Stimulated activated CD4-positive, alpha-beta T cell treated with anti-CD3 and anti-CD28 coated beads, Interleukin-4, amount 100 ng/mL, for 4 hours (primary cell): ENCODE measurements at places on chromosomes 16 and 17.

DNA sequence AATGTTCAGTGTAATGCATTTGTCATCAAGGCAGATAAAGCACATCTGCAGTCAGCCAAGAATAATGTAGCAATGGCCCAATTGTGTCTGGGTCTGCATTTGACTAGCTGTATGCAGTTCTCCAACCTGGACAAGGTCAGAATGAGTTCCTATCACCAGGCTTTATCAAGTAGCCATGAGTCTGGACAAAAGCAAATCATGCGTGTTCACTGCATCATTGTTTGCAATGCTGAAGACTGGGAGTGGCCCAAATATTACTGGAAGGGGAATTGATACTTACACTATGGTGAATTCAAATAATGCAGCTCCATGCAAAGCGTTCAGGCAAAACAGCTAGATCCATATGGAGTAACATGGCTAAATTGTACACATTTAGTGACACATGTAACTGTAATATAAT, 250.9 kb downstream of the TOX3 start:
- no peak for DNase-seq

- DNase-seq, result no peak
These were observed 133.3 kb downstream of the MGAT5B start for GRCh38 chr17:77001487-77001886.

GRCh38 chr17:1645207-1646171, at the start of gene SCARF1:
SCARF1 (minus strand) TSS chr17:1645732; CDS start chr17:1645697, 35 bp downstream.
- DNase-seq, result no peak

- DNase-seq, result peak; percentile 52
These were observed 114.0 kb downstream of the PRKCB start for GRCh38 chr16:23949630-23950290.

GRCh38 chr16:11202260-11203091, 53.5 kb downstream of the SOCS1 start:
- no peak for DNase-seq

DNA sequence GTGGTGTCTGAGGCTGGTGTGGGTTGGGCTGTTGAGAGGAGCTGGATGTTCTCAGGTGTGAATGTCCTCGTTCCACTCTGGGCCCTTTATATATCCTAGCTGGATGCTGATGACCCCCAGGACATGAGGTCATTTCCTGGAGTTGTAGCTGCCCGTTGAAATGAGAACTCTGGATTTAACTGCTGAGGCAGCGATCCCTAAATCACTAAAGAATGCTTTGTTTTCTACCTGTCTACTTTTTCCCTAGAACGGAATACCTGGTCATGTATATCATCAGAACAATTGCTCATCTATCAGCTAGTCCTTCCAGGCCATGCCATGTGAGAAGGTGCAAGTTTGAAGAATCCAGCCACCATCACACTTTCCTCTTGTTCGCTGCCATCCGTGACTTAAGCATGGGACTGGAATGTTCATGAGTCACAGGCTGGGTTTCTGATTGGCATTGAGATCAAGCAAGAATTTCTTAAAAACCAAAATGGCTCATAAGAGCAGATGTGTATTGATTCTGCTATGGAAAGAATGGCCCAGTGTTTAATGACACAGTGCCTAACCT, at the start of gene KRTAP2-3:
Gene KRTAP2-3, minus strand, starts transcription at position 63 of the 553 bp plus-strand sequence. CDS start 64 bp downstream, outside the sequence.
- no peak for DNase-seq

DNA sequence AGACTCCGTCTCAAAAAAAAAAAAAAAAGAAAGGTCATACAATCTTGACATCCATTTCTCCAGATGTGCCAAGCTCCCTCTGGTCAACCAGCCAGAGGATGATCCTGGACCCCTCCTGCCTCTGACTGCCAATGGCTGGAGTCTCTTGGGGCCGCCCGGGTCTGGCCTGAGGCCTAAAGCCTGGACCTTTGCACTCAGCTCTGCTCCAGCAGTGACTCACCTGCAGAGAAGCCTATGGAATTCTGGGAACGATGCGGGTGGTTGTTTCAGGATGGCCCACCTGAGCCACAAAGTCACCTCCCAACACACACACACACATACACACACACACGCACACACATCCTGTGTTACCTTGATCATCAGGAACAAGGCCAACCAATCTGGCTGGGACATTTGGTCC, 64.0 kb upstream of the DNAH17 start:
- DNase-seq, result no peak

DNA sequence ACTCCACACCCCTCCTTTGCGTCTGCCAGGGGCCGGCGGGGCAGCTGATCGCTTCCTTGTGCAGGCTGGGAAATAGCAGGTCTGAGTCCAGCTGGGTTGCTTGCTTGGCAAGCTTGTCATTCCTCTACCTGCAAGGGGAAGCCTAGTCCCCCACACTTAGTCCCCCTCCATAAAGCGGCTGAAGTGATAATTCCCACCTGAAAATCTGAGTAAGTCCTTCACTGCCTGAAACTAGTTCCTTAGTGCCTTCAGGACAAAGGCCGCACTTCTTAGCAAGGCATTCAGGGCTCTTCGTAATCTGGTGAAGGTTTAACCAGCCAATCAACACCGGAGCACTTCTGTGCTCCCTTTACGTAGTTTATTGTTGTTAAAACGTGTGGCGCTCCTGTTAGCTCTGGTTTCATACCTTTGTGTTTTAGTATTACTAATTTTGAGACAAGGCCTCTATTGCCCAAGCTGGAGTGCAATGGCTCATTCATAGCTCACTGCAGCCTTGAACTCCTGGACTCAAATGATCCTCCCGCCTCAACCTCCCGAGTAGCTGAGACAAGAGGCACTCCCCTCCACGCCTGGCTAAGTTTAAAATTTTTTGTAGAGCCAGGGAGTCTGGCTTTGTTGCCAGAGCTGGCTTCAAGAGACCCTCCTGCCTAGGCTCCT, 817 bp downstream of the PSKH1 start:
- no peak for DNase-seq

- no peak for DNase-seq
These were observed 62.1 kb upstream of the NOL11 start for GRCh38 chr17:67655478-67656148.

DNA sequence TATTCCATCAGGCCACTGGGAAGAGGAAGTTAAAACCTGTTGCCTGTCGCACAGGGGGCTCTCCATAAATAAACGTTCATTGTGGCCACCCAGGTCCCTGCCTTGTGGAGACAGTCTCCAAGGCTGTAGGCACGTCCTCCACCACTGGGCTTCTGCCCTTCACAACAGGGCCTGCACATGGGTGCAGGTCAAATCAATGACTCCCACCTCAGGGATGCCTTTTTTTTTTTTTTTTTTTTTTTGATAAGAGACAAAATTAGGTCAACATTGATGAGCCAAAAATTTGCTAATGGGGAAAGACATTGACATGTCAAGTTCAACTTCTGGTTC, 12.6 kb upstream of the SLC12A3 start:
- DNase-seq, result no peak

DNA sequence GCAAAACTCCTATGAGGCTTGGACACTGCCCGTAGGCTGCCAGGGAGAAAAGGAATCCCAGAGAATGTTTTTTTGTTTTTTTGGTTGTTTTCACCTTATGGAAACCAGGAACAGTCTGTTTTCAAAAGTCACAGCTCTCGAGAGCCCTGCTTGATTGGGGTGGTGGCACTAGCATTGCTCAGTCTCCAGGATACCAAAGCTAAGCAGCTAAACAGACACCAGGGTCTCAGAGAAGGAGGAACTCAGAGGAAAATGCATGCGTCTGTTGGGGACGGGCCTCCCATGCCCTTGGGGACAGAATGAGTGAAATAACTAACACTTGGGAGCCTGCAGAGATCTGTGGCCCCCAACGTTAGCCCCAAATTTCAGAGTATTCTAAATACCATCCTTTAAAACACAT, 178.8 kb downstream of the SOX9 start:
- DNase-seq, result no peak

GRCh38 chr17:73933871-73934270, 269.6 kb upstream of the RPL38 start:
- DNase-seq, result no peak

GRCh38 chr17:56681561-56682266, 88.2 kb downstream of the NOG start:
- DNase-seq, result no peak

DNA sequence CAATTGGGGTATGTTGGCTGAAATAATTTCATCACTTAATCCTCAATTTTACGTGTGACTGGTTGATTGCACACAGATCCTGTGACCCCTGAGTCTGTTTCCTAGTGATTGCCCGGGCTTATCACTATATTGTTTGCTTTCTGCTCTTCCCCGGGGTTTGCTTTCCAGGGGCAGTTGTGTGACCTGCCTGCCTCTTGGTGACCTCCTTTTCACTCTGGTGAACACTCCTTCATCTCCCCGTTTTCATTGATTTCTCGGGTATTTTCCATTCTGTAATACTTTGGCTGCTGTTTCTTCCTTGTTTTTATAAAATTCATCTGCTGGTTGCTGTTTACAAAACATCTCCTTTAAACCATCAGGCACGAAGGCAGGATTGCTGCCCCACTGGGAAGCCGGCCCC, 36.0 kb downstream of the NTN1 start:
- no peak for DNase-seq

DNA sequence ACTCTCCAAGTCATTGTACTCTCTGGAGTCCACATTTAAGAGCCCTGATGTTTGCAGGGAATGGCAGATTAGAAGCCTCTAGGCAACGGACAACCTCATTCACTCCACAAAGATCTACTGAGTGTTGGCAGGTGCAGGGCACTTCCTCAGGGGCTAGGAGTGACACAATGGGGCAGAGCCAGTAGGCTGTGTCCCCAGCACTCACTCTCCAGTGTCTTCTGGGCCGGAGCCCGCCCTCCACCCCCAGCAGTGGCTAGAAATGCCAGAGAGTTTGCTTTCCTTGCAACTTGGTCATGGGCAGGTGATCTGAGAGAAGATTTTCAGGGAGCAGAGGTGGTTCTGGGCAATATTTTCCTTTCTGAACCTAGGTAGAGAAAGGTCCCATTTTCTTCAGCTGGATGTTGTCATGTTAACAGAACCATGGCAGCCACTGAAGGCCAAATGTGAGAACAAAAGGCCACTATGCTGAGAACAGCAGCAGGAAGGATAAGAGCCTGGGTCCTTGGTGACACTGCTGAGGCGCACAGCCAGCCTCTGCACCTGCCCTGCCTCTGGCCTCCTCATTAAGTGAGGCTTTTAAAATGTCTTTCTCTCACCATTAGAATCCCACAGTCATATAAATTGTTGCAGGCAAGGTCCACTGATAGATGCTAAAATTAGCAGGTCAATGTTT, 96.2 kb downstream of the USP31 start:
- DNase-seq, result no peak

DNA sequence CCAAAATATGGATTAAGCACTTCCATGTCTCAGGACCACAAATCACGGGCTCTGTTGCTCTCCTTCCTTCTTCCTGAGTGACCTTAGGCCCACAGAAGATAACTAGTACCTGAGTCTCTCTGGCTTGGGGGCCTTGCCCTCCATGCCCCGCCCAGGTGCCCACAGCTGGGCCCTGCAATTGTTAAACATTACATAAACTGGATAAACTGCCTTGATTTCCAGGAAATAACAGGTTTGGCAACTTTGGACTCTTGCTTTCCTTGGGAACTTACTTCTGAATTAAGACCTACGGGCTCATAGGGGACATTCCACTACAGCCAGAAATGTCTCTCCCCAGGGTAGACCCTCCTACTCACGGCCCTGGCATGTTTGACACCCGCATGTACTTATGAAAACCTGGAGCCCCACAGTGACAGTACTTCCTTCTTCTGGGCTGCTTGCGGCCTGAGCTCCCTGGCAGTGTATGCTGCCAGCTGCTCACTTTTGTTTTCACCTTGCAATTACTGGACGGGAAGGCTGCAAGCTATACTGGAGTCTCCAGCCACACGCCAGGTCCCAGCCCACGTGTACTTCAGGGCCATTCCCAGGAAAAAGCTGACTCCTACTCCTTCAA, 2.3 kb upstream of the UBALD2 start:
- DNase-seq, result no peak

DNA sequence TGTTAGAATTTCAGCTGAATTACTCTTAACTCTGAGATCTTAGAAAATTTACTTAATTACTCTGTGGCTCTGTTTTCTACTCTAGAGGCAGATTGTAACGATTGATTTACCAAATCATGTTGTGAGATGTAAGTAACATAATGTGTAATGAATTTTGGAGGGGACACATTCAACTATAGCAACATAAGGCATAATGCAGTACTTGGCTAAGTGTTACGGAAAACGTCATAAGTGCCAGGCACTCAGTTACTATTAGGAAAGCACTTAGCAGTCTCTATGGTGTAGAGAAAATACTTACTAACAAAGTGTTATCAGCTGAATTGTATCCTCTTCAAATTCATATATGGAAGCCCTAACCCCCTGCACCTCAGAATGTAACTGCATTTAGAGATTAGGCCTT, 40.6 kb upstream of the CDH8 start:
- no peak for DNase-seq

GRCh38 chr16:86100205-86101136, 201.5 kb downstream of the IRF8 start:
- DNase-seq, result no peak

DNA sequence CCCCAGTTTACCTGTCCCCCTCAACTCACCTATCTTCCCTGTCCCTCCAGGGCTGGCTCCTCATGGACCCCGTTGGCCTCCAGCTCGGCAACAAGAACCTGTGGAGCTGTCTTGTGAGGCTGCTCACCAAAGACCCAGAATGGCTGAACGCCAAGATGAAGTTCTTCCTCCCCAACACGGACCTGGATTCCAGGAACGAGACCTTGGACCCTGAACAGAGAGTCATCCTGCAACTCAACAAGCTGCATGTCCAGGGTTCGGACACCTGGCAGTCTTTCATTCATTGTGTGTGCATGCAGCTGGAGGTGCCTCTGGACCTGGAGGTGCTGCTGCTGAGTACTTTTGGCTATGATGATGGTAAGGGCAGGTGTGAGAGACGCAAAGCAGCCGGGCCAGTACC, 31.3 kb downstream of the NLRC5 start:
- DNase-seq, result no peak

DNA sequence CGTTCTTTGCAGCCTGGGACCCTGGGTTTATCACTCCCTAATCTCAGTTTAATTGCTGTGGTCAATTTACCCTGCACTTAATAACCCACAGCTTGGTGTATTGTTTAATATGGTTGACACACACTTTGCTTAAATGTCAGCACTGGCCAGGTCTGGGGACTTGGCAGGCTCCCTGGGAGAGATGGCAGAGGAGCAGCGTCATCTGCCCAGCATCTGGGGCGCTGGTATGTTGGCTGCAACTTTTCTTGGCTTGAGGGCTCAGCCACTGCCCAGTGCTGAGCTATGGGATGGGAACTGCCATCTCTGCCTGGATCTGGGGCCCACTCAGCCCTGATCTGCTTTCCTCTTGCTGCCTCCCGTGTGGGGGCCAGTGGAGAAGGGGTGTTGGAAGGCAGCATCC, 115.7 kb upstream of the IRX3 start:
- DNase-seq, result no peak
